ENCODE measurements at places on chromosomes 1 and 21. TPM values are rescaled to one million over a fixed set of nuclear protein-coding genes. Genes with fewer than 3 reads are reported as not detected.

TNFRSF8 gene
- total RNA-seq: under 0.01 TPM

THBS3 gene
- total RNA-seq: 7.9 TPM

KRTAP10-9 gene
- not detected for total RNA-seq

SELE gene
- total RNA-seq: under 0.01 TPM

SYDE2 gene
- 4.6 TPM for total RNA-seq

GBP7 gene
- total RNA-seq: not detected

Measured in regular cardiac myocyte (primary cell).